ENCODE measurements at places on chromosomes 7 and 10. TPM values are rescaled to one million over a fixed set of nuclear protein-coding genes. Genes with fewer than 3 reads are reported as not detected.
A peak's percentile ranks its signal among the peaks of the same experiment; 100 is the strongest.

Gene MYH16
- not detected for total RNA-seq

DNA sequence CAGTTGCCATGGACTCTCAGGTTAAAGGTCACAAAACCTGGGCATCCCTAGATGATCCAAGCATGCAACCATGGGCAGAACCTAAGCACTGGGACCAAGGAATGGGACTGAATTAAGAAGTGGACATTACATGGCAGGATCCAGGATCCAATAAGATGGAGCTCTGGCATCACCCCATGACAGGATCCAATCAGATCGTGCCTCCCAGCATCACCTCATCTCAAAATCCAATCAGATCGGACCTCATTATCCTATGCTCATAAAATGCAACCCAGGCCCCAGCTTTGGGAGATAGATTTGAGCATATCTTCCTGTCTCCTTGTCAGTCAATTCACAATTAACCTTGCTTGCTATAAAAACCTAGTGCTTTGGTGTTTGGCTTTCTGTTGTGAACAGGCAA lies 616.1 kb downstream of the PARD3 start:
- peaks cover 21% of the 10 kb centered on the region for H3K27me3 ChIP-seq
- no peak overlapping the region for H3K27ac ChIP-seq
- no peak overlapping the region for H3K4me3 ChIP-seq
- no peaks in the 10 kb centered on the region for H3K36me3 ChIP-seq
- no peak for DNase-seq
- H3K4me1 ChIP-seq = peaks cover 8% of the 10 kb centered on the region

DNA sequence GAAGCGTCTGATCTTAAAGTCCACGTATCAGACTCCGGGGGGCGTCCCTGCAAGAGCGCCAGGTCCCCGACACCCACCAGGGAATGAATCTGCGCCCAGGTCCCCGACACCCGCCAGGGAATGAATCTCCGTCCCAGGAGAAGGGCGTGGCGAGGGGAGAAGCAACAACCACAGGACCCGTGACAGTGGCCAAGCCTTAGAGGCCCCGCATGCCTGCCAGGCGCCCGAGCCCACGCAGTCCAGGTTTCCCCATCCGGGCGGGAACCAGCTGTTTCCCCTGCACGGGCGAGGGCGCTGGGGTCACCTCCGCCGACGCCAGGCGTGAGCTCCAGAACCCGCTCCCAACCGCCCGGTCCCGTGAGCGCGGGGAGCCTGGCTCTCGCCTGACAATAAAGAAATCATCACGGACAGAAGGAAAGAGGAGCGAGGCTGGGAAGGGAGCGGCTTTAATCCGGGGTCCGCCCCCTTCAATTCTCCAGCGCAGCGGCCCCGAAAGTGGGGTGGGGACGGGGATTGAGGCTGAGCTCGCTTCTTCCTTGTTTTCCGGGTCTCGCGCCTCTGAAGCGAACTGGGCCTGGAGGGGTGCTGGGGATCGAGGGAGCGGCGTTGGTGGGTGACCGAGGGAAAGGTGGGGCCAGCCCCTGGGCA lies 29.0 kb upstream of the BMS1 start:
- peaks cover 3% of the 10 kb centered on the region for H3K4me1 ChIP-seq
- no peaks in the 10 kb centered on the region for H3K36me3 ChIP-seq
- no peak overlapping the region for H3K27ac ChIP-seq
- H3K4me3 ChIP-seq = peak overlapping the region; percentile 71

Gene DEPP1
- 0.31 TPM for total RNA-seq

- H3K36me3 ChIP-seq = peaks cover 25% of the 10 kb centered on the region
- H3K4me1 ChIP-seq = peaks cover 72% of the 10 kb centered on the region
- no peak for DNase-seq
- H3K4me3 ChIP-seq = peak overlapping the region; percentile 81
These were observed 87.8 kb downstream of the TBXAS1 start for GRCh38 chr7:139916717-139917395.

GRCh38 chr10:1358860-1359625 lies 302.9 kb downstream of the WDR37 start:
- no peak for DNase-seq
- H3K4me3 ChIP-seq = no peak overlapping the region
- no peak overlapping the region for H3K27ac ChIP-seq
- no peaks in the 10 kb centered on the region for H3K36me3 ChIP-seq

- no peaks in the 10 kb centered on the region for H3K27me3 ChIP-seq
- no peak overlapping the region for H3K27ac ChIP-seq
- DNase-seq = no peak
These were observed 15.4 kb downstream of the PTEN start for GRCh38 chr10:87878664-87879459.

Gene TAS2R38
- not detected for total RNA-seq

- H3K4me1 ChIP-seq = peaks cover 3% of the 10 kb centered on the region
- no peak overlapping the region for H3K27ac ChIP-seq
- H3K27me3 ChIP-seq = peaks cover 14% of the 10 kb centered on the region
These were observed 1.9 kb downstream of the COL1A2 start for GRCh38 chr7:94396596-94396995.

Gene AKR1C3
- 37.0 TPM for total RNA-seq

DNA sequence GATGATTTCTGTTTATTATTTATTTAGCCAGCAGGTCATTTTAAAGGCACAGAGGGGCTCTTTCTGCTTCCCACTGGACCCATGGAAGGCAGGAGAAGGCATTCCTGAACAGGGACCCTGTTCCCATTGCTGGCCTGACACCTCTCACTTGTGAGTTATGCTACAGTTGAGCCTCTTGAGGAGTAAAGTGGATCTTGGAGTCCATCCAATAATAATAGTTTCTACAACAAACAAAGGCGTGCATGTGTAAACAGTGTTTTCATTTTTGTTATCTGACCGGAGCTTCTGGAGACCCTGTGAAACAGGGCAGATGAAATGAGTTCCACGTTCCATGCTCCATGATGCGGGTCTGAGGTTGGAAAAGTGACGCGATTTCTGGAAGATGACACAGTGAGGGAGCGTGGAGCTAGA lies 127.3 kb upstream of the HABP2 start:
- no peak for DNase-seq
- H3K4me1 ChIP-seq = no peaks in the 10 kb centered on the region
- H3K27ac ChIP-seq = no peak overlapping the region
- H3K4me3 ChIP-seq = no peak overlapping the region

GRCh38 chr7:139231513-139232376 lies 708 bp downstream of the UBN2 start:
- H3K36me3 ChIP-seq = peaks cover 4% of the 10 kb centered on the region
- no peak for DNase-seq

Gene ZP3
- 0.39 TPM for total RNA-seq

DNA sequence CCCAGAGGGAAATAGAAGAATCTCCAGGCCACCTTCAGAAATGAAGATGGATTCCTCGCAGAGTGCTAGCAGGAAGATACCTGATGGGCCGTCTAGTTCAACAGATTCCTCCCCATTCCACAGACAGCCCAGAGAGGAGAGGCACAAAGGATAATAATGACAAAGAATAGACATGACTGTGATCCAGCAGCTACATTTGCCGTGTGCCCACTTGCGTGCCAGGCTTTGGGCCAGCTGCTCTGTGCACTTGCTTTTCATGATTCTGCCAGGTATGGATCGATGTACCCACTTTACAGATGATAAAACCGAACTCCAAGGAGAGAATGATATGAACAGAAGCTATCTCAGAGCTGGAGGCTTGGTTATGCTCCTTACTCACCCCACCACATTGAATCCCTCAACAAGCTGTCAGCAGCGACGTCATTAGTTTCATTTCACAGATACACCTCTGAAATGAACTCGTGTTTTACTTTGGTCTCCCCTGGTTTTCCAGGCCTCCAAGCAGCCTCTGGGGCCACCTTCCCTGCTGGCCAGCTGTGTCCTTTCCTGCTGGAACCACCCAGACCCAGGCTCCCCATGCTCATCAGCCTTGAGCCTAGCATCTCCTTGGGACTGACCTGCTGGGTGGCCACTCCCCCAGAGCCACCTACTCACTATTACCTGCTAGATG lies 11.9 kb upstream of the WDFY4 start:
- no peak overlapping the region for H3K4me3 ChIP-seq
- H3K27ac ChIP-seq = no peak overlapping the region
- no peaks in the 10 kb centered on the region for H3K4me1 ChIP-seq
- DNase-seq = no peak

DNA sequence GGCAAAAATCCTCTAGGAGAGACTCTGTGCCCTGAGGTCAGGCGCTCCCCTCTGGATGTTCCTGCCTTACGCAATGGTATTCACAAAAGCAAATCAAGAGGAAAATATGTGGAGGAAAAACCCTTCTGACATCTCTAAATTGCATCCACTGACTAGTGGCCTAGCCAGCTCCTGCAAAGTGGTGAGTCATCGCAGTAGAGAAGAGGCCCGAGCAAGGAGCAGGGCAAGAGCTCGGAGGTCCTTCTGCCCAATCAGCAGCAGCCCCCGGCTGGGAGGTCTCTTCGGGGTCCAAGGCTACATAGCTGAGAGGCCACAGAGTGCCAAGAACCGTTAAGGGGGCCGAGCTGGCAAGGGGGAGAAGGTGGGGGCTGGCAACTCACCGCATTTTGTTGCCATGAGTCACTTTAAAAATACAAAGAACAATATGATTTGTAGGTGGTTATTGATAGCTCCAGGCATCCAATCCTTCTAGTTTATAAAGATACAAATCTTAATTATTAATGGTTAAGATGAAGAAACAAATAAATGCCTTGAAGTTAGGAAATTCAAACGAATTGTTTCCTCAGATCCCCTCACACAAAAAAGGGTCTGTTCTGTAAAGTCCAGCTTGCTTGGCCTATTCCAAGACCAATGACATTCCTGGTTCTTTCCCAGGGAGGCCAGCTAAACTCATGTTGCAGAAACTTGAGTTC lies 161.6 kb downstream of the PKD1L1 start:
- DNase-seq = no peak
- H3K4me3 ChIP-seq = no peak overlapping the region
- peaks cover 11% of the 10 kb centered on the region for H3K27me3 ChIP-seq
- no peaks in the 10 kb centered on the region for H3K36me3 ChIP-seq

DNA sequence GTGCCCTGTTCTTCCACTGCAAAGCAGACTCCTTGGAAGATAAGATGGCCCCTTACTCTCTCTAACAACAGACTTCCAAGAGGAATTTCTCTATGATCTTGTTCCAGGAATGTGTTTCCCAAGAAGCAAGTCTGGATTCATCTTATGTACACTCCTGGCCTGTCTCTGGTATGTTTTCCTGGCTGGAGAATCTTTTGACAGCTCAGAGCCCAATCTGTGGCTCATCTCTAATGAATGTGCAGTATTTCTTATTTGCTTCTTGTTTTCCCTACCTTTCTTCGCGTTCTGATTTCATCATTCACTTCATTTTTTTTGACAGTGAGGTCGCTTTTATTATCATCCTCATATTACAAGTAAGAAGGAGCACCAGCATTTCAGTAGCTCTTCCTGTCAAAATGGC lies 53.0 kb upstream of the PITRM1 start:
- H3K4me3 ChIP-seq = no peak overlapping the region
- H3K4me1 ChIP-seq = no peaks in the 10 kb centered on the region
- DNase-seq = no peak

DNA sequence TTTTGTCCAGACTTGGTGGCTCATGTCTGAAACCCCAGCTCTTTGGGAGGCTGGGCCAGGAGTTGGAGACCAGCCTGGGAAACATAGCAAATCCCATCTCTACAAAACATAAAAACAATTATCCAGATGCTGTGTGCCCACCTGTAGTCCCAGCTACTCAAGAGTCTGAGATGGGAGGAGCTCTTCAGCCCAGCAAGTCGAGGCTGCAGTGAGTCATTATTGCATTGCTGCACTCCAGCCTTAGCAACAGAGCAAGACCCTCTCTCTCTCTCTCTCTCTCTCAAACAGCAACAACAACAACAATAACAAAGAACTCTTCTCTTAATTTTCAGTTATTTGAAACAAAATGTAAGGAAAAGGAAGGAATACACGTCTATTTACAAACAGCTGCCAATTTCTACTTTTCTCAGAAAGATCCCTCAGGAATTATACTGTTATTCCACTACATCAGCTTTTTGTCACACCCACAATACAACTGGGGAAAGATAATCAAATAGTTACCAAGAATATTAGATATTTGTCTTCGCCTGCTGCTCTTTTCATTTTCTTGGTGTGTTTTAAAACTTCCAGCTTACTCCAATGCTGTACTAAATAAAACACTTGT lies 5.1 kb upstream of the TSPAN12 start:
- H3K27me3 ChIP-seq = peaks cover 28% of the 10 kb centered on the region
- H3K27ac ChIP-seq = no peak overlapping the region
- H3K4me3 ChIP-seq = no peak overlapping the region
- no peak for DNase-seq

- H3K36me3 ChIP-seq = no peaks in the 10 kb centered on the region
- H3K4me3 ChIP-seq = no peak overlapping the region
- DNase-seq = no peak
- H3K4me1 ChIP-seq = no peaks in the 10 kb centered on the region
These were observed 82.1 kb upstream of the PRPS1L1 start for GRCh38 chr7:18109762-18110161.

Gene FGFR2
- not detected for total RNA-seq

DNA sequence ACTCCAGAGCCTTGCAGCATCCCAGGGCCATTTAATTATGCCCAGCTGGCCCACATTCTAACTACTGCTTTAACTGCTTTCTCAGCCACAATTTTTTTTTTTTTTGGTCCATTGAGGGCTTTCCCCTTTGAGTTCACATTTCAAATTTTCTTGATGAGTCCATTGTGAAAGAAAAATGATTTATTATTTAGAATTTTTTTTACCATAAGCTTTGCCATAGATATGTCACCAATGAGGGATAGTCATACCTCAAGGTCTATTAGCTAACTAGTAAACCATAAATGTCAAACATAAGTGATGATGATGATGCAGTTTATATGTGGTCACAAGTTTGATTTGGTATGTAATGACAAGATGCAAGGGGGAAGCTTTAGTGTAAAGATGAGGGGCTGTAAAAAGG lies 282.9 kb downstream of the BICC1 start:
- DNase-seq = no peak
- H3K36me3 ChIP-seq = no peaks in the 10 kb centered on the region
- H3K4me1 ChIP-seq = no peaks in the 10 kb centered on the region
- no peak overlapping the region for H3K27ac ChIP-seq
- H3K4me3 ChIP-seq = no peak overlapping the region
- no peaks in the 10 kb centered on the region for H3K27me3 ChIP-seq

Gene COL17A1
- not detected for total RNA-seq

DNA sequence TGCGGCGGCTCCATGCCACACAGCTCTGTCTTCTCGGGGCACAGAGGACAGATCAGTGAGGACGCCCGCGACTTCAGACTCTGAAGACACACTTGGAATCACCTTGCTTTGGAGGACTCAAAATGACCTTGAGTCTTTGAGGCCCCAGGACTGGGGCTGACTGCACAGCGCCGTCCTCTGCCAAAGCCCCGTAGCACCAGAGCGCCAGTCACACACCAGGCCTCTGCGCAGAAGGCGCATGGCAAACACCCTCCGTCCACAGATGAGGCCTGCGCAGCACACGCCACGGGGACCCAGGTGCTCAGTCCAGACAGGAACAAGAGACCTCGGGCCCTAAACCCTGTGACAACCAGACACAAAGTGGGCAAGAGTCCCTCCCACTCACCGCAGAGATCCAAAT lies 134.7 kb downstream of the MAD1L1 start:
- H3K4me3 ChIP-seq = no peak overlapping the region
- H3K27ac ChIP-seq = no peak overlapping the region
- peaks cover 17% of the 10 kb centered on the region for H3K27me3 ChIP-seq

Gene ELAPOR2
- total RNA-seq = 0.56 TPM

Gene KIF11
- total RNA-seq = 42.2 TPM

Data from natural killer cell treated with Interleukin-12 subunit alpha and Interleukin-12 subunit beta and Interleukin-15 and Interleukin-18, amount 100 ng/mL, for 72 hours (primary cell).